ENCODE measurements at places on chromosomes 16 and 17.
A peak's percentile ranks its signal among the peaks of the same experiment; 100 is the strongest.

DNA sequence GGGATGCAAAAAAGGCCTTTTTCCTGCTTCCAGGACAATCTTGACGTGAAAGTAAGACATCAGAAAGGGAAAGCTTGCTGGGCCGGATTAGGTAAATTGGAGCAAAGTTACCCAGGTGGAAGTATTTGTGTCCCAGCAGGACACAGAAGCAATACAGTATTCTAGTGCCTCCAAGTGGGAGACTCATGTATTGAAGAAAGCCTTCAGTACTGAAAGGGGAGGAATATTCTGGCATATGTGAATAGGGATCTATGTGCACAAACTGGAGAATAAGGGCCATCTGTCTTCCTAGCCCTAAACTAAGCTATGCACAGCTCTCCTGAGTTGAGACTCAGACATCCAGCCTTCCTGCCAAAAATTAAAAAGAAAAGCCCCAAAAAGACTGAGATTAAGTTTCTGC is 327.3 kb upstream of the CDH8 start:
- no peaks in the 10 kb centered on the region for H3K27me3 ChIP-seq
- peak; percentile 1 for DNase-seq
- no peaks in the 10 kb centered on the region for H3K4me1 ChIP-seq
- no peak overlapping the region for H3K4me3 ChIP-seq

GRCh38 chr17:81550285-81550684 is 1.9 kb downstream of the FAAP100 start:
- no peaks in the 10 kb centered on the region for H3K27me3 ChIP-seq
- H3K27ac ChIP-seq: no peak overlapping the region
- no peaks in the 10 kb centered on the region for H3K4me1 ChIP-seq
- peaks cover 3% of the 10 kb centered on the region for H3K36me3 ChIP-seq
- H3K4me3 ChIP-seq: no peak overlapping the region

DNA sequence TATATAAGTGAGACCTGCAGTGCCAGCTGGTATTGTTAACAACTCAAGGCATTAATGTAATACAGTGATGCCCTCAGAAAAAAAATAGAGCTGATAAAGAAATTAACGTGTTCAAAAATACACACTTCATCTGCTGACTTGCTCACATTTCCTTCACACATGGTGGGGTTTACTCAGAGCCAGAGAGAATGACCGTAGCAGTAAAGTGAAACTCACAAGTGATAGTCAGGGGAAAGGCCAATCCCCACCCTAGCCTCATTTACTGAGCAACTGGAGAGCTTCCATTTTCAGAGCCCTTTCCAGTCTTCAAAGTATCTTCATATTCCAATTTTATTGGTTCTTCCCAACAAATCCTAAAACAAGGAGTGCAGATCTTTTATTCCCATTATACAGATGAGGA is 74.0 kb upstream of the HLF start:
- H3K4me1 ChIP-seq: no peaks in the 10 kb centered on the region
- no peak overlapping the region for H3K4me3 ChIP-seq
- H3K27ac ChIP-seq: no peak overlapping the region
- no peaks in the 10 kb centered on the region for H3K27me3 ChIP-seq

DNA sequence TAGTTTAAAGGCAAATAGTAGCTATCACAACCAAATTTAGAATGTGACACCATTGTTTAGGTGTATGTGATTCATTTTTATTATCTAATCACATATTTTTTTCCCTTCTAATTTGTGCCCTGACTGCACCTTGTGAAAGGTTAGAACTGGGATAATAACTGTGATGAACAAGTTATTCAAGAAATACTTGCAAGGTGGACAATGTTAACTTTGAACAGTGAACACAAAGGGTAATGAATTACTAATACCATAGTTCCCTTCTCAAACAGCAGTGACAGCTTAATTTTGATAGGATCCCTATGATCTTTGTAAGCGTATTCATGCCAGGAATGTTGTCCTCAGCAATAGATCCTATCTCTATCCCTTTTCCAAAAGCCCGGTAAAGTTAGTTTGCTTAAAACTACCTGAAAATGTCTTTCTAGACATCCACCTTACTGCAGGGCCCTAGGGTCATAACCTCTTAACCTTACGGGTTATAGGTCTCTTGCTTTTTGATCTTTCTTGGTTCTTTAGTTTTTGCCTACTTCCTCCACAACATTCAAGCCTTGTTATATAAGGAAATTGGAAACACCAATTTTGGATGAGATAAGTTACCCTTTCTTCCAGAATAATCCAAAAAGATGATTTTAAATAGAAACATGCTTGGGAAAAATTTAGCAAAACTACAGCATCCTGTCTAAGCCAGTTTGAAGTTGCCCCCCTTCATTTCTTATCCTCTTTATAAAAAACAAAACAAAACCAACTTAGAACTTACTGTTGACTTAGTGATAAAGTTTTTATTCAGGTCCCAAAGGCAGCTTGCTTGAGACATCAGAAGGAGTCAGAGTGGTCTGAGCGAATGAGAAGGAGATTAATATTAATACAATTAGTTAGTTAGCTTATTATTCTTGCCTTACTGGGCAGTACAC is 200.0 kb upstream of the TBX2 start:
- no peak overlapping the region for H3K4me3 ChIP-seq
- peak overlapping the region; percentile 47 for H3K27ac ChIP-seq
- no peaks in the 10 kb centered on the region for H3K36me3 ChIP-seq
- H3K4me1 ChIP-seq: peaks cover 34% of the 10 kb centered on the region
- no peaks in the 10 kb centered on the region for H3K27me3 ChIP-seq

- H3K4me1 ChIP-seq: no peaks in the 10 kb centered on the region
- no peak overlapping the region for H3K27ac ChIP-seq
Observed at GRCh38 chr17:9370467-9370866, 205.2 kb downstream of the STX8 start.

Measured in Caco-2 (cell line).